ENCODE measurements at places on chromosomes 7 and 10. TPM values are rescaled to one million over a fixed set of nuclear protein-coding genes. Genes with fewer than 3 reads are reported as not detected.

- no peak for DNase-seq
These were observed 415.9 kb downstream of the RPS24 start for GRCh38 chr10:78449554-78449953.

GRCh38 chr10:81306971-81307782 is 567.8 kb upstream of the NRG3 start:
- DNase-seq = no peak

DNA sequence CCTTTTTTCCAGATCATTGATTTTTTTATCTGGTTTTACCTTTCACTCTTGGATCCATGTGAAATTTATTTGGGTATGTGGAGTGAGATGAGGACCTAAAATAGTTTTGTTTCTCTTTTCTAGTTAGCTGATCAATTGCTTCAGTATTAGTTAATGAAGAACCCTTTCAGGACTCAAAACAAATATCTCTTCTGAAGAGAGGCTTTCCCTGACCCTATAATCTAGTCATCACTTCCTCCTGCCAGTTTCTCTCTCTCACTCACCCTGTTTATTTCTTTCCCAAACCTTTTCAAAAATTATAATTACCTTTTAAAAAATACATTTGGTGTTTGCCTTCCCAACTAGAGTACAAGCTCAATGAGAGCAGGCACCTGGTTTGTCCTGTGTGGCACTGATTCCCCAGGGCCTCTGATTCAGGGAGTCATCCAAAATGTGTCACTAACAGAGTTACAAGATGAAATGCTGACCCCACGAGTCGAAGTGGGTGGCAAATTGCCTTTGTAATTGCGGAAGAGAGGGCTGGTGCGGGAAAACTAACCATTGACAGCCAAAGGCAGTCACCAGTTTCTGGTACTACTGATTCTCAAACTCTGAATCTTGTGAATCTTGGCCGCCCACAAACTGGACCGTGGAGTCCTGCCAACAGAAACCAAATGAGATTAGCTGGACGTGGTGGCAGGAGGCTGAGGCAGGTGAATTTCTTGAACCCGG is 2.4 kb downstream of the TMEM140 start:
- DNase-seq = no peak

DNA sequence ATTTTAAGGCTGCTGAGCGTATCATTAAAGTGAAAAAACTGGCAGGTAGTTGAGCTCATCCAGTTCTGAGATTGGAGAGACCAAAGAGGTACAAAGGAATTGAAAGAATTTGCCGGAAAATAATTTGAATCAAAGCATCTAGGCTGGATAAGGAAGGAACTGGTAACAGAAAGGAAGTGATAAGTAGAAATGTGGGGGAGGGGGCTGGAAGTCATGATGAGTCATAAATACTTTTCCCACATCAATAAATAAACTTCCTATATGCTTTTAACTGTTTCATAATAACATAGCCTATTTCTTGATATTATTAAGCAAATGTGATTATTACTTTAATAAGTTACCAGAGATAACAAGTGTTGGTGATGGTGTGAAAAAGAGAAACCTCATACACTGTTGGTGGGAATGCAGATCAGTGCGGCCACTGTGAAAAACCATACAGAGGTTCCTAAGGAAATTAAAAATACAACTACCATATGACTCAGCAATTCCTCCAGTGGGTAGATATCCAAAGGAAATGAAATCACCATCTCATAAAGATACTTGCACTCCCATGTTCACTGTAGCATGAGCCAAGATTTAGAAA is 27.0 kb downstream of the ZNF438 start:
- peak; percentile 93 for DNase-seq

DNA sequence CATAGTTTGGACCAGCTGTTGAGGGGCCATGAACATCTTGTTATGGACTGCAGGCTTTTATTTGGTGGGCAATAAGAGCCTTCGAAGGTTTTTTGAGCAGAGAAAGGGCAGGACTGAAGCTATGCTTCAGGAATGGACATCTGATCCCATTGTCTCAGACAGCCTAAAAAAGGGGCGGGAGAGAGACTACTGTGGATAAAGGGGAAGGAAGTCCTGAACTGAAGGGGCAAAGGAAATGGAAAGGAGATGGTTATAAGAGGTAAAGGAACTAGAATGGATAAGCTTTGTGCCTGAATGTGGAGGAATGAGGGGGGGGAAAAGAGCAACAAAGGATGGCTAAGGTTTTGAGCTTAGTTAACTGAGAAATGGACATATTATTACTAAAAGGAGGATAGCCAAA is 172.5 kb downstream of the SKAP2 start:
- no peak for DNase-seq

DNA sequence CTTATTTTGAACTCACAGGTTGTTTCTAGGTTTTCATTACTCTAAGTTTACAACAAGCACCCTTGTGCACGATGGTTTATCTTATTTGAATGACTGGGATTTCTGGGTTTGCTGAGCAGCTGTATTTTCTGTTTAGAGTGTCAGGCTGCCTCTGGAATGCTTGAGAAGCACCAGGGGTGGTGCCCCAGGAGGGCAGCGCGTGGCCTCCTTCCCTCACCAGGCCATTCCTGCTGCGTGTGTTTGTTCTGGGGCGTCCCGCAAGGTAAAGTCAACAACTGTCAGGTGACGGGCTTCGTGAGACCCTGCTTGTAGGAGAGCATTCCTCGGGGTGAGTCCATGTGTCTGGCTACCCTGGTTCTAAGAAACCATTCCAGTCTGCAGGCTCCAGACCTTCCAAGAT is 54.9 kb downstream of the FAM171A1 start:
- no peak for DNase-seq

DNA sequence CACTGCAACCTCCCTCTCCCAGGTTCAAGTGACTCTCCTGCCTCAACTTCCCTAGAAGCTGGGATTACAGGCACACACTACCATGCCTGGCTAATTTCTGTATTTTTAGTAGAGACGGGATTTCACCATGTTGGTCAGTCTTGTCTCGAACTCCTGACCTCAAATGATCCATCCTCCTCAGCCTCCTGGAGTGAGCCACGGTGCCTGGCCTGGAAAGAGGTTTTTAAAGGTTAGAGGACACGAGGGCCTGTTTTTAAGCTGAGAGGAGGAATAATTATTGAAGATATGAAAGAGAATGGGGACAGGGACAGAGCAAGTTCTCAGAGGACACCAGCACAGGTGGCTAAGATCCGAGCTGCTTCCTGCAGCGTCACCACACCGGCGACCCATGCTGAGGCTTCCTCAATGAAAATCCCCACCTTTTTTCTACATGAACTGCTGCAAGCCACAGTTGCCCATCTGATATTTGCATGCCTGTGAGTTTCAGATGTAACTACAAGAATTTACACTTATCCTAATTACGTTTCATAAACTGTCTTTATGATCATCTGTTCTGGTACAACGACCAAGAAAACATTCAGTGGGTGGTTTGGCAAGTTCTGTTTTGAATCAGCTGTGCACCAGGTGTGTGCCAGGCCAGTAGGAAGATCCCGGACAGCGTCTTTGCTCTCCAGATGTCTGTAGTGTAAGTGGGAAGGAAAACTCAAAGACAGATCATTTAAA is 76.0 kb downstream of the HIP1 start:
- no peak for DNase-seq

GRCh38 chr10:30694518-30695228 is 65.1 kb upstream of the LYZL2 start:
- no peak for DNase-seq

Gene PLCE1
- total RNA-seq = 4.2 TPM

Gene CPA1
- 0.45 TPM for total RNA-seq

Gene ATXN7L1
- 13.8 TPM for total RNA-seq

Gene ACSM6
- total RNA-seq = not detected

Gene ZNF727
- total RNA-seq = not detected

Measured in fibroblast of the aortic adventitia (primary cell).